ENCODE measurements at places on chromosomes 6 and 20. TPM values are rescaled to one million over a fixed set of nuclear protein-coding genes. Genes with fewer than 3 reads are reported as not detected.

SAMD10 gene
- 17.2 TPM for total RNA-seq

ELOVL4 gene
- 1.1 TPM for total RNA-seq

CCDC167 gene
- total RNA-seq, result 60.9 TPM

HSPA12B gene
- not detected for total RNA-seq

PDE10A gene
- total RNA-seq, result not detected

PRDM13 gene
- not detected for total RNA-seq

APOBEC2 gene
- not detected for total RNA-seq

PRL gene
- not detected for total RNA-seq

STXBP5 gene
- 17.7 TPM for total RNA-seq

CCR6 gene
- 7.4 TPM for total RNA-seq

KLHDC3 gene
- total RNA-seq, result 74.2 TPM

GABRR1 gene
- not detected for total RNA-seq

SERINC1 gene
- total RNA-seq, result 63.1 TPM

BPI gene
- not detected for total RNA-seq

LRRN4 gene
- total RNA-seq, result not detected

FUCA2 gene
- 6.5 TPM for total RNA-seq

ADAM33 gene
- total RNA-seq, result not detected

MEI4 gene
- not detected for total RNA-seq

PGC gene
- not detected for total RNA-seq

TXLNB gene
- 0.35 TPM for total RNA-seq

IL17F gene
- 7.4 TPM for total RNA-seq

ARMH2 gene
- total RNA-seq, result 2.3 TPM

SLC35D3 gene
- not detected for total RNA-seq

ALDH8A1 gene
- total RNA-seq, result 1.0 TPM

FAM50B gene
- 12.0 TPM for total RNA-seq

FRK gene
- 0.02 TPM for total RNA-seq

NKX2-4 gene
- total RNA-seq, result not detected

GSTA3 gene
- total RNA-seq, result not detected

CBFA2T2 gene
- 17.3 TPM for total RNA-seq

UBE2C gene
- total RNA-seq, result 232 TPM

XKR7 gene
- 0.05 TPM for total RNA-seq

TGM3 gene
- total RNA-seq, result not detected

SNRNP48 gene
- total RNA-seq, result 17.6 TPM

ECT2L gene
- not detected for total RNA-seq

TPMT gene
- total RNA-seq, result 5.4 TPM

GTSF1L gene
- not detected for total RNA-seq

AIF1 gene
- total RNA-seq, result 54.2 TPM

GPX5 gene
- not detected for total RNA-seq

All from activated CD4-positive, alpha-beta T cell treated with anti-CD3 and anti-CD28 coated beads, Interleukin-2, amount 10 ng/mL, durations not matched to agents 7 days and 5 days (primary cell).